ENCODE measurements at places on chromosomes 16 and 17. TPM values are rescaled to one million over a fixed set of nuclear protein-coding genes. Genes with fewer than 3 reads are reported as not detected.

- H3K4me3 ChIP-seq, result no peak overlapping the region
- no peaks in the 10 kb centered on the region for H3K27me3 ChIP-seq
- no peak overlapping the region for H3K27ac ChIP-seq
- H3K4me1 ChIP-seq, result no peaks in the 10 kb centered on the region
These were observed 17.1 kb downstream of the DGKE start for GRCh38 chr17:56851008-56851407.

- no peak for DNase-seq
- H3K4me3 ChIP-seq, result no peak overlapping the region
- H3K27me3 ChIP-seq, result no peaks in the 10 kb centered on the region
- H3K4me1 ChIP-seq, result peaks cover 80% of the 10 kb centered on the region
These were observed 4.4 kb downstream of the TMC8 start for GRCh38 chr17:78134899-78135385.

GRCh38 chr16:56466344-56466743, 15.0 kb downstream of the OGFOD1 start:
- H3K36me3 ChIP-seq, result peaks cover 67% of the 10 kb centered on the region
- H3K4me3 ChIP-seq, result no peak overlapping the region
- H3K4me1 ChIP-seq, result no peaks in the 10 kb centered on the region
- DNase-seq, result no peak
- H3K27ac ChIP-seq, result no peak overlapping the region

GRCh38 chr17:43665937-43666236, 4.2 kb upstream of the MEOX1 start:
- H3K4me3 ChIP-seq, result no peak overlapping the region
- H3K27ac ChIP-seq, result no peak overlapping the region
- peaks cover 29% of the 10 kb centered on the region for H3K4me1 ChIP-seq
- no peaks in the 10 kb centered on the region for H3K36me3 ChIP-seq
- no peaks in the 10 kb centered on the region for H3K27me3 ChIP-seq
- no peak for DNase-seq

DNA sequence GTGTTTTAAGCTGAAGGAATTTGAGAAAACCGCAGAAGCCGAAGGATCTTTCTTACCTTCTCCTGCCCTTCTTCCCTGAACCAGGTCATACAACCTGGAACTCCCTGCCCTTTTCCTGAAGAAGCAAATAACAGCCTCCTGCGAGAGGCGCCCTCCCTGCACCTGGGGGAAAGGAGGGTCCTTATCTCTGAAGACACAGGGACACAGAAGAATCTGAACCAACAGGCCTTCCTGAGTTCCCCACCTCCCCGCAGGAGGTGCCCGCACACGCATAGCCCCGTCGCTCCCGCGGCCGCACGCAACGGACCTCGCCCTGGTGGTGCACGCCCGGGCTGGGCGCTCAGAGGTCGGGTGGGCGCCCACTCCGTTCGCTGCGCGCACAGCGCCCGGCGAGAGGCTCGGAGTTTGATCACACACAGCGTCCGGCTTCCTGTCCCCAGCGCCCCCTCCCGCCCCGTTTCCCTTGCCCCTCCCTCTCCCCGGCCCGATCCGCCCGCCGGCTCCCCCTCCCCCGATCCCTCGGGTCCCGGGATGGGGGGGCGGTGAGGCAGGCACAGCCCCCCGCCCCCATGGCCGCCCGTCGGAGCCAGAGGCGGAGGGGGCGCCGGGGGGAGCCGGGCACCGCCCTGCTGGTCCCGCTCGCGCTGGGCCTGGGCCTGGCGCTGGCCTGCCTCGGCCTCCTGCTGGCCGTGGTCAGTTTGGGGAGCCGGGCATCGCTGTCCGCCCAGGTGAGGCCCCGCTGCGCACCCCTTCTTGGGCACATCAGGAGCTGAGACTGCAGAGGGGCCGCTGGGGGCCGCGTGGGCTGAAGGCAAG, at the start of gene TNFSF12:
TNFSF12 (plus strand) TSS at position 474 of the 816 bp plus-strand sequence; CDS start at position 570, 96 bp downstream.
- DNase-seq, result peak; percentile 43
- peak within 1 kb of the TSS; percentile 79 for H3K27ac ChIP-seq
- H3K4me1 ChIP-seq, result peaks cover 37% of the 10 kb centered on the region
- peak within 1 kb of the TSS; percentile 82 for H3K4me3 ChIP-seq
- no peaks in the 10 kb centered on the region for H3K27me3 ChIP-seq

DNA sequence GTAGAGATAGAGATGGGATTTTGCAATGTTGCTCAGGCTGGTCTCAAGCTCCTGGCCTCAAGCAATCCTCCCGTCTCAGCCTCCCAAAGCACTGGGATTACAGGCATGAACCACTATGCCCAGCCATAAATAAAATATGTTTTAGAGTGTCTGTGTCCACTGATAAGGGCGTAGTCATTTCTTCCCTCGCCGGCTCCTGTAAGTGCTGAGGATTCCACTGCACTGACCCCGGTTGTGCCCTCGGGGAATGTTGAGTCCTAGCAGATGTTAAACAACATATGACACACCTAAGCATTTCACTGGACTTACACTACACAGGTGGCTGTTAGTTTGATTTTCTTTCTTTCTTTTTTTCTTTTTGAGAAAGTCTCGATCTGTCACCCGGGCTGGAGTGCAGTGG, 5.6 kb upstream of the SHMT1 start:
- H3K27me3 ChIP-seq, result no peaks in the 10 kb centered on the region
- H3K36me3 ChIP-seq, result no peaks in the 10 kb centered on the region
- H3K4me3 ChIP-seq, result no peak overlapping the region

GRCh38 chr16:64695684-64696083, 426.2 kb downstream of the CDH11 start:
- no peak overlapping the region for H3K27ac ChIP-seq
- H3K27me3 ChIP-seq, result no peaks in the 10 kb centered on the region
- DNase-seq, result no peak
- H3K4me3 ChIP-seq, result no peak overlapping the region

Gene CDRT4
- 2.0 TPM for polyA plus RNA-seq

DNA sequence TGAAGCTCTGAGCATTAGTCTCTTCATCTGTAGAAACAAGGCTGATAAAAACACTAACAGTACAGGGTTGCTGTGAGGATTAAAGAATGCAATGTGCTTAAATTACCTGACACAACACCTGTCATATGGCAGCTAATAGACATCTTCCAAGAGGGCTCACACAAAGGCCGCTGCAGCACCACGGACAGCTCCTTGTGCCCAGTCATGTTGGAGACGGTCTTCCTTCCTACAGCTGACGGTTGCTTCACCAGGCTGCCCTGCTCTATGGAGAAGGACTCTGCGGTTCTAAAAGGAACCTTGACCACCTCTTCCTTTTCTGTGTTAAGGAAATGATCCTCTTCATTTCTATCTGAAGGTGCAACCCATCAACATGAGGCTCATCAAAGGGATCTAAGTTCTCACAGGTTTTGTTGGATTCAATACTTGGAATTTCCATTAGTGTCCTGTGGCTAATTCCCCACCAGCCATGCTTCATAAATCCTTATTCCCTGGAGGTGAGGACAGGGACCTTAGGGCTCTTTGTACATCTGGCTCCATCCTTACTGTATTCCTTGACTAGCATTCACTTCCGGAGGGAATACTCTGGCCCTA, 138.9 kb upstream of the CES5A start:
- H3K27me3 ChIP-seq, result no peaks in the 10 kb centered on the region
- no peak overlapping the region for H3K27ac ChIP-seq
- DNase-seq, result peak; percentile 5
- no peaks in the 10 kb centered on the region for H3K4me1 ChIP-seq

Gene CCDC154
- 0.13 TPM for polyA plus RNA-seq

DNA sequence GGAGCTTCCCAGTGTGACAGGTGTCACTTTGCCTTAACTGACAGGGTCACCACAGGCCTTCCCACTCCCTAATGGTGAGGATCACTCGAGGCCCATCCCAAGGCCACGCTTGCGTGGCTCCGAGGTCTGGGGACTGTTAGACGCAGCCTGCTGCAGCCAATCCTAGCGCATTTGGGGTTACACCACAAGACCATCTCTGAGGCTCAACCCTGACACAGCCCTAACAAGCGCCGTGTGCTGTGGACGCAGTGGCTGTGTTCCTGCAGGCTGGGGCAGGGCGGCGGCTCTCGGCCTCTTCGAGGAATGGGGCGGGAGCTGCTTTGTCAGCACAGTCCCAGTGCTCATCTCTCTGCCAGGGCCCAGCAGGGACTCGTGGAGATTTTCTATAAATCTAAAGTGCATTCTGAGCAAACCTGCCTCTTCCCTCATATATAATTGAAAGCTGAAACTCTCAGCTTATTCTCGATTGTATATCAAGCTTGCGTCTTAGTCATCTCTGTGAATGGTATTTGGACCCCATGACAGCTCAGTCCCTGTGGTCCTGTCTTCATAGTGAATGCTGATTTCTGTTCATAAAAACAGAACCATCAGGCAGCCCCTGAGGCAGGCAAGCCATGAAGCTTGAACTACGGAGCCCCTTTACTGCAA, 65.8 kb upstream of the CHMP6 start:
- H3K27me3 ChIP-seq, result no peaks in the 10 kb centered on the region
- DNase-seq, result no peak
- H3K27ac ChIP-seq, result no peak overlapping the region
- H3K4me3 ChIP-seq, result no peak overlapping the region
- H3K4me1 ChIP-seq, result no peaks in the 10 kb centered on the region

Gene EVI2B
- polyA plus RNA-seq, result 103 TPM

Gene NLGN2
- not detected for polyA plus RNA-seq

GRCh38 chr16:50640391-50640790, 40.7 kb downstream of the SNX20 start:
- H3K27ac ChIP-seq, result no peak overlapping the region
- H3K36me3 ChIP-seq, result no peaks in the 10 kb centered on the region
- no peaks in the 10 kb centered on the region for H3K4me1 ChIP-seq
- DNase-seq, result no peak
- no peak overlapping the region for H3K4me3 ChIP-seq
- H3K27me3 ChIP-seq, result no peaks in the 10 kb centered on the region

GRCh38 chr17:48213797-48214196, 106.2 kb downstream of the SNX11 start:
- no peaks in the 10 kb centered on the region for H3K4me1 ChIP-seq
- H3K27ac ChIP-seq, result no peak overlapping the region
- peaks cover 5% of the 10 kb centered on the region for H3K36me3 ChIP-seq
- H3K27me3 ChIP-seq, result no peaks in the 10 kb centered on the region
- H3K4me3 ChIP-seq, result no peak overlapping the region

DNA sequence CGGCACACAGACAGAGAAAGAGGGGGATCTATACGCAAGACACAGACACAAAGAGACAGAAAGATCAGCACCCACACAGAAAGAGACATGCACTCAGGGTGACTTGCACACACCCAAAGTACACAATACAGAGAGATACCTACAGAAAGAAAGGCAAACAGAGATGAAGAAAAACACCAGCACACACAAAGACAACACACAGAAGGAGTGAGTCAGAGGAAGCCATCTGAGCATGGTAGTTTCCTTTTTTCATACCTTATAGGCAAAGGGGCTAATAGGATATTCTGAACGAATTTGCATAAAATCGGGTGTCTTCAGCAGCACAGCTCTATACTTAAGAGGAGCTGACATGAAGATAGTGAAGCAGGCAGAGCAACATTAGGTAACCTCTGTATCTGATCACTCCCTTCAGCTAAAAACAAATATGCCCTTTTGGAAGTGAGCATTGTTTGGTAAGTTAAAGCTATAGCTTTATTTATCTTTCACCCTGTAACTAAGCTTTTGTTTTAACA, 198.6 kb downstream of the AATF start:
- no peak overlapping the region for H3K4me3 ChIP-seq
- H3K4me1 ChIP-seq, result no peaks in the 10 kb centered on the region
- no peak for DNase-seq
- no peaks in the 10 kb centered on the region for H3K36me3 ChIP-seq

GRCh38 chr17:64263000-64263766, at the start of gene TEX2:
TSS of gene TEX2 (minus strand) at chr17:64263260. CDS start at chr17:64214217, 49,043 bp downstream.
- H3K27me3 ChIP-seq, result no peaks in the 10 kb centered on the region
- H3K27ac ChIP-seq, result peak within 1 kb of the TSS; percentile 74
- H3K4me3 ChIP-seq, result peak within 1 kb of the TSS; percentile 76

DNA sequence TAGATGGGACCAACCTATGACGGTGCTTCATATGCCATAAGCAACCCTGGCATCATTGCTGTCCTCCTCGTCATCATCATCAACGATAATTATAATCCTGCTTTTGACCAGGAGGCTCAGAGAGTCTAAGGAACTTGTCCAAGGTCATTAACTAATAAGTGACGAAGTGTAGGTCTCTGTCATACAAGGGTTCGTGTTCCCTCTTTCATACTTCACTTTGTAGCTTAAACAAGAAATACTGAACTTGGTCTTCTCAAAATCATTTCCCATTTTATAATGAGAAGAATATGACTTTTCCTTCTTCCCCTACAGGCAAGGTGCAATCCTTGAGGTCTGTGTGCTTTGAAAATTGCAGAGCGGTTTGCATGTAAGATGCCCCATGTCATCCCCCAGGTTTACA, 31.2 kb upstream of the PIK3R6 start:
- no peak overlapping the region for H3K4me3 ChIP-seq
- H3K36me3 ChIP-seq, result peaks cover 34% of the 10 kb centered on the region
- no peaks in the 10 kb centered on the region for H3K27me3 ChIP-seq
- H3K27ac ChIP-seq, result peak overlapping the region; percentile 82

GRCh38 chr17:17313350-17313991, 10.3 kb downstream of the NT5M start:
- peak; percentile 77 for DNase-seq
- no peak overlapping the region for H3K4me3 ChIP-seq
- H3K27me3 ChIP-seq, result no peaks in the 10 kb centered on the region
- H3K36me3 ChIP-seq, result no peaks in the 10 kb centered on the region

Gene CNTD1
- 0.43 TPM for polyA plus RNA-seq

Data from CD4-positive, alpha-beta memory T cell (primary cell).